ENCODE measurements at places on chromosomes 12 and 14.

- DNase-seq, result no peak
Observed at GRCh38 chr14:95998656-95999055, 40.5 kb upstream of the C14orf132 start.

DNA sequence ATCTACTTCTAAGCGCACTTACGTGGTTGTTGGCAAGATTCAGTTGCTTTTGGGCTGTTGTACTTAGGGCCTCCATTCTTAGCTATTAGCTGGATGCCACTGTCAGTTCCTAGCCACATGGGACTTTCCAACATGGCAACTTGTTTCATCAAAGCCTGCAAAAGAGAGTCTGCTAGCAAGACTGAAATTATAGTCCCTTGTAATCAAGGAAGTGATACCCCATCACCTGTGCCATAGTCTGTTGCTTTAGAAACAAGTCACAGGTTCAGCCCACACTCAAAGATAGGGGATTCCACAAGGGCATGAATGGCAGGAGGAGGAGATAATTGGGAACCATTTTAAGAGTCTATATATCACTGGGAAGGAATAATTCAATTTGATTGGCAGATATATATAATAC, 27.1 kb upstream of the SLC17A8 start:
- no peak for DNase-seq

- no peak for DNase-seq
Observed at GRCh38 chr14:100203962-100204834, 34.7 kb upstream of the YY1 start.

DNA sequence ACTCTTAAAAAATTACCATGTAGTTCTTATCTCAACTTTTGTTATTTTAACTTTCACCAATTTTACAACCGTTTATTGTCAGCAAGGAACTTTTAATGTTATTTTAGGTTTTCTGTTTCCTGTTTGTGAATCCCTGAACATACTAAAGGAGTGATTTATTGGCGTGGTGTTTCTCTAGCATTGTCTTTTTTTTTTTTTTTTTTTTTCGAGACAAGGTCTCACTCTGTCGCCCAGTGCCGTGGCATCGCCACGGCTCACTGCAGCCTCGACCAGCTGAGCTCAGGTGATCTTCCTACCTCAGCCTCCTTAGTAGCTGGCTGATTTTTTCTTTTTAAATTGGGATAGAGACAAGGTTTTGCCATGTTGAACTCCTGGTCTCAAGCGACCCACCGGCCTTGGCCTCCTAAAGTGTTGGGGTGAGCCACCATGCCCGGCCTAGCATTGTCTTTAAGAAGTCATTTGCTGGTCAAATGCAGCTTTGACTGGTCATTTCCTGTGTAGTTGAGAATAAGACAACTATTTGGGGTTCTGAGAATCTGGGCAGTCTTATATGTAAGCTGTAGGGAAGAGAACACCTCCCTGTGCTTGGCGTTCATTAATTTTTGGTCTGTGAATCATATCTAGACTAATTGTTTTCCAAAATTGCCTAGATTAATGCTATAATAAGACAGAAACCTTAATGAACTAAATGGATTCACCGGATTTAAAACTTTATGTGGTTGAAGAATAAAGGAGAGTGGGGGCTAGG, 2.1 kb downstream of the WASHC4 start:
- no peak for DNase-seq

DNA sequence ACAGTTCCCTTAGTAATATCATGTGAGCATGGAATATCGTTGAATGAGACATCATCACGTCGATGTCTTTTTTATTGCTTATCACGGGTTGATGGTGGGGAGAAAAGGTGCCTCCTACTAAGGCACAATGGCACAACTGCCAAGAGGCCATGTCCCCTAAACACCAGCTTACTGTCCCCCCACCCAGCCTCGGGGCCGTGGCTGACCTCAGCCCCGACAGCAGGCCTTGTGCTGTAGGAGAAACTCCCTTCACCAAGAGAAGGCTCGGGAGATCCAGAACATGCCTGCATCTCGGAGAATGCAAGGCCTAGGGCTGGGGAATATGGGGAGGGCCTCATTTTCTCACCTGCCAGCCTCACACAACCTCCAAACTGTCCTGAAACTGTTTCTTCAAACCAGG, 22.8 kb downstream of the ZFP36L1 start:
- no peak for DNase-seq

DNA sequence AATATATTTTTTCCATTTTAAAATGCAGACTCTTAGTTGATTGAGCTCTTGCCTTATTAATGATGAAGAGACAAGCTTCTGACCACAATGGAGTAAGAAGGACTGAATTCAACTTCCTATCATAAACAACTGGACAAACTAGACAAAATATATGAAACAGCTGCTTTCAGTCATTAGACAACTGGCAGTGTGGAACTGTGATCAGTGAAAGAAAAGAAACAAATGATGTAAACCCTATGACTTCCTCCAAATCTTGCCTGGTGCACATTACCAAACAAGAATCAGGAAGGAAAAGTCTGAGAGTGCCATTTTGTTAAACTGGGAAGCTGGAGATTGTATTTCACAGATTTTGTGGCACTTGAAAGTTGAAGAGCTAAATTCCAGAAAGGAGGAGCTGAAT, 154.7 kb upstream of the ATXN7L3B start:
- DNase-seq, result no peak

GRCh38 chr12:128969480-128970055, 116.3 kb downstream of the GLT1D1 start:
- no peak for DNase-seq

DNA sequence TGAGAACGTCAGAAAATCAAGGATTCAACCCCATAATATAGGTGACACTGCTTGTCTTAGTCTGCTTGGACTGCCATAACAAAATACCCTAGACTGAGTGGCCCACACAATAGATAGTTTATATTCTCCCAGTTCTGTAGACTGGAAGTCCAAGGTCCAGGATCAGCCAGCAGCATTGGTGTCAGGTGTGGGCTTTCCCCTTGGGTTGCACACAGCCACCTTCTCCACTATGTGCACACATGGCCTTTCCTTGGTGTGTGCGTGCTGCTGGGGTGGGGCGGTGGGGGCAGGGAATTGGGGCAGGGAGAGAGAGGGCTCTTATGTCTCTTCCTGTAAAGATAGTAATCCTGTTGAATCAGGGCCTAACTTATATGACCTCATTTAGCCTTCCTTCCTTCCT, 106.4 kb downstream of the SLC25A47 start:
- no peak for DNase-seq

DNA sequence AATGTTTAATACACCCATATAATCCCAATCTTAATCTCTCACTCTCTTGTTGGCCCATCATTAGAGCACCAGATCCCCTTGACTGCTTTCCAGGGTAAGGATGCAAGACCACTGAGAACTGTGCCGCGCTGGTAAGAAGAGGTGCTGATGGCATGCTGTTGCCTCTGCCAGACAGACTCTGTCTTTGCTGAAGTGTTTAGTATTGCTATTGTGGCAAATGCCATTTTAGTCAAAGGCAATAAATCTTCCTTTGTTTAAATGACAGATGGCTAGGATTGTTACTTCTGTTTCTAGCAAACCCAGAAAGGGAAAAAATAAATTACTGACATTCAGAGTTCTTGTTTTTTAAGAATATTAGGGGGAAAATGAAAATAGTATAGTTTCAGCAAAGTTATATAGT, 152.3 kb downstream of the MON2 start:
- no peak for DNase-seq

- peak; percentile 30 for DNase-seq
Observed at GRCh38 chr12:55736780-55737580, 5.9 kb upstream of the GDF11 start.

GRCh38 chr14:34361504-34362011, 100.5 kb downstream of the SPTSSA start:
- DNase-seq, result no peak

DNA sequence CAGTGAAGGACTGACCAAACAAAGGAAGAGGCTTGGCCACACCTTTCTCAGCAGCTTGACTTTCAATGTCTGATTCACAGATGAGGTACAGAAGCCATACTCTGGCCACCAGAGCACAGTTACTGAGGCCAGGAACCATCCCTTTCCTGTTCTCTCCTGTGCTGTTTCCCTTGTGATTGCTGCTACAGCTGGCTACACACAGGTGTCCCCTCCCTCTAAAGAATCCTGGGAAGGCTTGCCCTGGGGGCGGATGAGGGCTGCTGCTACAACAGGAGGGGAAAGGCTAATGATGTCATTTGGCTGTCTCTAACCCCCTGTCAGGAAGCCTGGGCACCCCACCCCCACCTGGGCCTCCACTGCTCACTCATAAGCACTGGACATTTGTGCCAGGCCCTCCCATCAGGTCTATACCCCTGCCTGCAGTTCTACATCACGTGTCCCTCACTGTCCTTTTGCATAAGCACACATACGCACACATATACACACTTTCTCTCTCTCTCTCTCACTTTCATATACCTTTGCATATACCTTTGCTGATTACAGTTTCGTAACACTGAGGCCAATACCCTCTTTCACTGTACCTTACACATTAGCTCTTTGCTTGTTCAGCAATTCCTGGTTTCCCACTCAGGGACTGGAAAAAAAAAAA, 41.4 kb downstream of the PRPF40B start:
- no peak for DNase-seq

- DNase-seq, result no peak
Observed at GRCh38 chr14:53519137-53519536, 366.0 kb upstream of the DDHD1 start.

- no peak for DNase-seq
Observed at GRCh38 chr14:32820181-32820580, 118.5 kb upstream of the NPAS3 start.

DNA sequence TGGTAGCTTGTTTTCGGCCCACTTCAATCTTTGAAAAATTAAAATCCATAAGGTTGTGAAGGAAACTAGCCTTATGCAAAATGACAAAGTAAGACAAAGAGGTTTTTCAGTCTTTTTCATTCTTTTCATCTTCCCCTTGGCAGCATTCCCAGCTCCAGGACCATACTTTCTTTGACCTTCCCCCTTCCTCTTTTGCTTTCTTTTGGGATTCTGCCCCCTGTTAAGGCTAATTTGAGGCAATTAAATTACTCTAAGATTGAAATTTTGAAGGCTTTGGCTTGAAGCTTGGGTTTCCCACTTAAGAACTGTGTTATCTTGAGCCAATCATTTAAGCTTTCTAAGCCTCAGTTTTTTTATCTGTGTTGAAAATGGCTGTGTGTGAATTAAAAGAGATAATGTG, 124.9 kb downstream of the DACT1 start:
- no peak for DNase-seq

DNA sequence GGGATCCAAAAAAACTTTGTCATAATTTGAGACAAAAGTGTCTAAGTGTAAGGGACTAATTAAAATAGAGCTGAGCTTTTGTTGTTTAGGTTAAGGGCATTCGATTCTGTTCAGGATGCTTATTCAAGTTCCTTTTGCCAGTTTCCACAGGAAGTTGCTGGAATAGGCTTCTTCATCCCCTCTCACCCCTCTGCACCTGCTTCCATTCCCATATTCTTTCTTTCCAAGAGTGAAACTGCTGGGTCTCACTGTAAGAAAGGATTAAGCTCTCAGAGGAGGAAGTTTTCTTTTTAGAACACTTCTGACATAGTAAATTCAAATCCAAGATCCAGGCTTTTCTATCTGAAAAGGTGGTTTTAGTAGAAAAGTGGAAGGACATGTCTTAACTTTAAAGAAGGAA, 61.4 kb downstream of the POLR3B start:
- DNase-seq, result no peak

- no peak for DNase-seq
Observed at GRCh38 chr14:24674204-24674970, 40.4 kb upstream of the GZMB start.

GRCh38 chr12:8969861-8970411, 19.4 kb upstream of the KLRG1 start:
- DNase-seq, result no peak

DNA sequence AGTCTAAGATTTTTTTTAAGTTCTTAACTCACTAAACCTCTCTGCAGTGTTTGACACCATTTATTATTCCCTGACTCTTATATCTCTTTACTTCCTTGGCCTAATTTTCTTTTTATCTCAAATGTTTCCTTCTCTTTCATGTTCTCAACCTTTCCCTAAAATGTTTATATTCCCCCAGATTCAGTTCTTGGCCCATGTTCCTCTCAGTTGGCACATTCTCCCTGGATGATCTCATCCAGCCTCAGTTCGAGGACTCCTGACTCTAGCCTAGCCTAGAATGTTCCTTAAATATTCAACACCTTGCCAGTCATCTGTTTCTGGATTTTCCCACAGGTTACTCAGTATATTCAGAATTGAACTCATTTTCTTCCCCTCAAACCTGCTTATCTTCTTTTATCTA, 81.3 kb downstream of the SCN8A start:
- DNase-seq, result no peak

GRCh38 chr14:91058042-91058581, 2.3 kb downstream of the RPS6KA5 start:
- no peak for DNase-seq

DNA sequence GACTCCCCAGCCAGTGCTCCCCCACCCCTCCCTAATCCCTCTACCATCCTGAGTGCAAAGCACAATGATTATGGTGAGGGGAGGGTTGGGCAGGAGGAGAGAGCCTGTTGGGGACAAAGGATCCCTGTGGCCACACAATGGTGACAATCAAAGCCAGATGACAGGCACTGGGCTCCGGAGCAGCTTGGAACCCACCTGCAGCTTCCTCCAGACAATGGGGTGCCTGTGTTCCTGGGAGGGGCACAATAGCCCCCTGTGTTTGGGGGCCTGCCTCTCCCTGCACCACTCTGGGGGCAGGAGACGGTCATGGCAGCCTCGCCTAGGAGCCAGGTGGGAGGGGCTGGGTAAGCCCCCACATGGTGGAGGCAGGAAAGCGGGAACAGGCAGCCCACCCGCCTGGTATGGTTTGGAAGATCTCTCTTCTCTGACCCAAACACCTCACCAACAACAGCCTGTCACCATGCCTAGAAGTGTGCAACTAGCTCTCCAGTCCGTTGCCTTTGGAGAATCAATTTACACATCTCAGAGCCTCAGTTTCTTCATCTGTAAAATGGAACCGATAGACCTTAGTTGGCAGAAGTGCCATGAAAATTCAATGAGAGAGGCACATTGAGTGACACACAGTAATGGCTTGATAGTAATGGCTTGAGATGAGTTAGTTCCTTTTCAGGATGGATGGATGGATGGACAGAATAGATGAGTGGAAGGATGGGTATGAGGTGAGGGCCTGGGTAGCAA, 53.0 kb downstream of the MVK start:
- DNase-seq, result no peak

GRCh38 chr12:131540138-131540623, 170.7 kb upstream of the SFSWAP start:
- DNase-seq, result no peak

Measured in activated effector memory CD4-positive, alpha-beta T cell treated with Interleukin-2 at 50 U/mL for 16 hours (primary cell).